Stimulated activated CD8-positive, alpha-beta memory T cell treated with anti-CD3 and anti-CD28 coated beads, Interleukin-2, amount 100 ng/mL, for 1 hour (primary cell): ENCODE measurements at places on chromosomes 12 and 14.

- no peak for DNase-seq
Measured at GRCh38 chr12:47860279-47860841, 40.7 kb upstream of the HDAC7 start.

DNA sequence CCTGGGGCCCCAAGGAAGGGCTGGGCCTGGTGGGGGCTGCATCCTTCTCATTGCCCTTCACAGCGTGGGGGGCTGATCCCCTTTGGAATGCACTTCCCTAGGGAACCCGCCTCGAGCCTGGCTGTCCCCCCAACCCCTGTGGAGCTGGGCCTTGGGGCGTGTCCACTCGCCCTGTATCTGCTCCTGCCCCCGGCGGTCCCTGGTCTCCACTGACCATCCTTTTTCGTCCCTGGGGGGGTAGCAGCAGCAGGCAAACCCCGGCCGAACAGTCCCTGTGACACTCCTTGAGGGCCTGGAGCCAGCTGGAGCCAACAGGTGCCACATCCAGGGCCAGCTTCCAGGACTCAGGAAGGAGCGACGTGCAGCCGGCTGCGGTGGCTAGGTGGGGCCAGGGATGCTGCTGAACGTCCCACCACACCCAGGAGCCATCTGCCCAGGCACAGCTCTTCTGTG lies 9.4 kb upstream of the GPR132 start:
- no peak for DNase-seq

- DNase-seq = no peak
Measured at GRCh38 chr12:118618695-118619094, 242.3 kb downstream of the SUDS3 start.

DNA sequence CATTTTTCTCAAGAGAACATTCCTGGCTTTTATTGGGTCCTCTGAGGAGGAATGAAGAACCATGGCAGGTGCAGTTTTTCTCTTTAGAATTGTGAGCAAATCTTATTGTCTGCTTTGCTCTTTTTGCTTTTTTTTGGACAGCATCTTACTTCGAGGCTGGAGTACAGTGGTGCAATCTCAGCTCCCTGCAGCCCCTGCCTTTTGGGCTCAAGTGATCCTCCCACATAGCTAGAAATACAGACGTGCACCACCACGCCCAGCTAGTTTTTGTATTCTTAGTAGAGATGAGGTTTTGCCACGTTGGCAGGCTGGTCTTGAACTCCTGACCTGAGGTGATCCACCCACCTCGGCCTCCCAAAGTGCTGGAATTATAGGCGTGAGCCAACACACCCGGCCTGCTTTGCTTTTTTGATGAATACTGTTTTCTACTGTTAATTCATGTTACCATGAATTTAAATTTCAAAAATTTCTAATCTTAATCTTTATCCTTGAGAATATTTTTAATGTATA lies 71.5 kb downstream of the POLR3B start:
- DNase-seq = no peak

DNA sequence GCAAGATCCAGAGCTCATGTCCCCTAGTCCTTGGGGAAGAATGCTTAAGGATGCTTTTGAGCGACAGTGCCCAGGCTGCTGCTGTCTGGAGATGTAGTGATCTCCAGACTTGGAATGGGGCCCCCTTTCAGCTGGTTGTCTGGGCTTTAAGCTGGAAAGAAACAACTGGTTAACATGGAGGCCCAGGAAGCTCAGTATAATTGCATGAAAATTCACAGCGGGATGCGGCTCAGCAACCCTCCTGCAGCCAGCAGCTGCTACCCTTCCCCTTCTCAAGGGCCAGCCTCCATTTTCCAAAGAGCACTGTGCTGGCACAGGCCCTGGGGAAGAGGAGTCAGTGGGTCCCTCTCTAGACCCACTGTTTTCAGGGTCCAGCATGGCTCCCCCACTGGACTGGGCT lies 26.3 kb downstream of the RAB35 start:
- no peak for DNase-seq

DNA sequence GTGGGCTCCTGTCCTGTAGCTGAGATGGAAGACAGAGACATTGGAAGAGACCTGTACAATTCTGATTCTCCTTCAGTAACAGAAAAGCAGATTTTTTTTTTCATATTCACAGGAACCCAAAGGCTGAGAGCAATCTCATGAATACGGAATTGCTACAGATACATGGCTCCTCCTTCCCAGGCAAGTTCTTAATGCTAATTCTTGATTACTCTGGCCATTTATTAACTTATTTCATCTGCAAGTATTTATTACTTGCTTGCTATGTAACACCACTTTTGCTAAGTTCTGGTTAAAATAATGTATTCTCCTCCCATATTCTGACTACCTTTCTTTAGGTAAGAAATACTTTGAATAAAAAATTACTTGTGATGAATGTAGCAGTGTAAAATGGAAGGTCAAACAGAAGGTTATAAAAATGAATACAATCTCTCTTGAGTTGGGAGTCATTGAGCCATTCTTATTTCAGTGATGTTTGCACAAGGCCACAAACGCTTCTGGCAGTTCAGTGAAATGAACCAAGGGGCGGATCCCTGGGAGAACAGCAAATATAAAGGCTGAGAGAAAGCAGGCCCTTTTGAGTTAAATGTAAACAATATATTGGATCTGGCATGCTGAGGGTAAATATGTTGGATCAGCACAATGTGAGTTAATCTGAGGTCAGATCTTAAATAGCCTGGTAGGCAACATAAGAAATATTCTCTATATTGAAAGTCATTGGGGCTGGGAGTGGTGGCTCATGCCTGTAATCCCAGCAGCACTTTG lies 37.6 kb downstream of the MUCL1 start:
- DNase-seq = no peak

- no peak for DNase-seq
Measured at GRCh38 chr14:21267431-21267845, 1.8 kb downstream of the HNRNPC start.

DNA sequence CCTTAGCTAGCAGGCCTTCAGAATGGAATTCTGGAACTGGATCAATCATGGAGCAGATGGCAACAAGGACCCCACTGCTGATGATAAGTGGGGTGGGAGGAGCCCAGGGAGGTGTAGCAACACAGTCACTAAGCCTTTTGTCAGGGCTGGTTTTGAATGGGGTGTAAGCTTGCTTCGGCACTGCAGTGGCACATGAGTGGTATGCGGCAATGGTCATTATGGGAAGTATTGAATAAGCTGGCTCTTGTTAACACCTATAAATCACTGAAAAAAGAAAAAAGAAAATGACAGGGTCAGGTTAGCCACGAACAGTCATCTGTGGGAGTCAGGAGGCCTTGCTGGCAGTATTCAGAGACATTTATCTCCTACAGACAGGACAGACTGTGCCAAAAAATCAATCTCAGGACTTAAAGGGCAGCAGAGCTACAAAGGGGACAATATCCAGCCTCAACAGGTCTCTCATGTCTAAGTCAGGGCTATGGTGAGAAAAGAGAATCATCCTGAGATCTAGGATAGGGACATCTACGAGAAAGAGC lies 19.1 kb downstream of the CDKL1 start:
- DNase-seq = no peak

GRCh38 chr12:48157889-48158370 lies 615 bp upstream of the ASB8 start:
- no peak for DNase-seq

GRCh38 chr12:108235197-108235984 lies 103.7 kb downstream of the CMKLR1 start:
- DNase-seq = no peak

- no peak for DNase-seq
Measured at GRCh38 chr14:74549588-74549987, 56.0 kb downstream of the ISCA2 start.

DNA sequence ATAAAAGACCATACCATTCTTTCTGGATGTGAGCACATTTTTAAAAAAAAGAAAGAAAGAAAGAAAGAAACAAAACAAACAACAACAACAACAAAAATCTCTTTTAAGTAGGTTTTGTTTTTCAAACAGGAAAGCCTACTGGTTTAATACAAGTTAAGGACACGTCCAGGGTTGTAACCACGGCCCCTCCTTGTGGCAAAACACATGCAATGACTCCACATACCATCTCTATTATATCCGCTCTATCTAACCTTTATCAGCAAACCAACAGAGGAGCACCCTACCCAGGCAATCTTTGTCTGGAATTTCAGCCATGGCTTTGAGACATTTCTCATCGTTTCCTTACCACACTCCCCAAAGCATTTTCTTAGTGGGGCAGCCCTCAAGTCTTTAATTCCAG lies 360.5 kb upstream of the TMPO start:
- no peak for DNase-seq
